RPMI7951 (cell line): ENCODE measurements at places on chromosomes 1 and 21.

- DNase-seq, result no peak
These were observed 102.6 kb downstream of the ZNF644 start for GRCh38 chr1:90919190-90919719.

- no peak for DNase-seq
These were observed 26.7 kb upstream of the EDN2 start for GRCh38 chr1:41511239-41511540.

GRCh38 chr1:235954306-235955283 is 87.9 kb upstream of the LYST start:
- no peak for DNase-seq

GRCh38 chr1:213539464-213539863 is 448.3 kb upstream of the PROX1 start:
- no peak for DNase-seq

DNA sequence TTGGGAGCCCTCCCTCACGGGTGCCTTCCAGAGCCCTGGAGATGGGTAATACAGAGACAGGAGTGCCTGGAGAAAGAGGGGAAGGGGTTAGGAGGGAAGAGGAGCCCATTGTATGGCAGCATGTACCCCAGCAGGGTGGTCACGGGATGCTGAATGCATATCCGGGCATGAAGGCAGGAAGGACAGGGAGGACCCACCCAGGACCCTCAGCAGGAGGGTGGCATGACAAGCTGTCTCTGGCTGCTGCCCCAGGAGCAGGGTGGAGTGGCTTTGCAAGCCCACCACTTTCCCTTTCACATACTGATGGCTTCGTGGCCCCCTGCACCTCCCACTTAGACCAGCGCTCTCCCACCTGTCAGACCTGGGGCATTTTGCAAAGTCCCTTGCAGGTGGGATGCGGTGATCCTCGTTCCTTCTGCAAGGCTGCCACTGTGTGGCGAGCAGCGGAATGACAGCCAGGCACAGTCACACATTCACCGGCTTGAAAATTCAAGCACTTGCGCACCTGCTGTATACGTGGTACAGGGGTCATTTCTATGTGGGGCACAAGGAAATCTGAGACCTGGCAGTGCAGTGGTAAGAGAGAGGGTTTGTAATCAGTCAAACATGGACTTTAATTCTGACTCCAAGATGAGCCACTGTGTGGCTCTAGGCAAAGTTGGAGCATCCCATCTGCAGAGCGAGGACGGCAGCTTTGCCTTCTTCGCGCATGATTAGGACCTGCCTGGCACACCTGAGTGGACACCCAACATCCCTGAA is 53.2 kb upstream of the TMEM51 start:
- DNase-seq, result peak; percentile 19
